Subcutaneous preadipocyte (primary cell): ENCODE measurements at places on chromosomes 6 and 20. TPM values are rescaled to one million over a fixed set of nuclear protein-coding genes. Genes with fewer than 3 reads are reported as not detected.

Gene BMP6
- total RNA-seq: 1.1 and 4.7 TPM in 2 replicates

Gene SSTR4
- not detected in 2 replicates for total RNA-seq

Gene XKR7
- total RNA-seq: not detected in 2 replicates

Gene CCDC28A
- total RNA-seq: 7.8 and 8.5 TPM in 2 replicates

Gene KCNB1
- under 0.01 TPM in 1 of 2 replicates, not detected in the other for total RNA-seq
